ENCODE measurements at places on chromosomes 1 and 21.

GRCh38 chr1:159800177-159800930, 1.8 kb upstream of the FCRL6 start:
- no peak for DNase-seq

DNA sequence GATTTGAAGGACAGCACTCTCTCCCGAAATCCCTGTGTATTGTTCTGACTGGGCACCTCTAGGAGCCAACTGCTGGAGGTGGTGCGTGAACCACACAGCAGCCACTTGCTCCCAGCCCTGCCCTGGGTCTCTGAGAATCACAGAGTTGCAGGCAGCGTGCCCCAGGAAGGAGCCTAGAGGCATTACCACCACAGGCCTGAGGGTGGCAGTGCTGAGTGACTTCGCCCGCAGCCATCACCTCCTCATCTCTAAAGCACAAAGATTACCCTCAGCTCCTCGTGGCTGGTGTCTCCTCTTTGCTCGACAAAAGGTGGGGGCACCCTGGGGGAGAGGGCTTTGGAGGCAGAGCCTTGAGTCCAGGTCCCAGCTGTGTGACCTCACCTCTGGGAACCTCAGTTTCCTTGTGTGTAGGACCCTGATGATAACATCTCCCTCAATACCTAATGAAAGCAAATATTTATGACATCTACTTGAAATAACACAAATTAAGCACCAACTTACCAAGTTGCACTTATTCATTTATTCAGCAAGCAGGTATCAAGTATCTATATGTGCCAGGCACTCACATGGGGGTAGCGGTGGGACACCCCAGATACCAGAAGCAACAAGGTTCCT, 86.3 kb downstream of the VWA5B1 start:
- no peak for DNase-seq

GRCh38 chr1:78052685-78053405, 7.1 kb downstream of the GIPC2 start:
- DNase-seq: no peak

DNA sequence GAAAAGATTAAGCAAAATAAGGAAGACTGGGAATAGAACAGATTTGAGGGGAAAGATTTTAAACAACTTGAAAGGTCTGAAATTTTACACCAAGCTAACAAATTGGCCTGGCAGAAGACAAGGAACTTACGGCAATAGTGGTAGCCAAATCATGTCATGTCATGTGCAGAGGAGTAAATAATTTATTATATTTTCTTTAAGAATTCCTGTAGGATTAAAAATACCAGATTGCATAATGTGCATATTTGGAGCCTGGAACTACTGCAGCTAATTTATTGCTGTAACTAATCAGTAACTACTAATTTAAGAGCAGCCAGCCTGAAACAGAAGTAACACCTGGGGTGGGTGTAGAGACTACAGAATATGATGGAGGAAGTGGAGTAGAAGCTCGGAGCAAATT, 334.3 kb downstream of the TGFB2 start:
- no peak for DNase-seq

DNA sequence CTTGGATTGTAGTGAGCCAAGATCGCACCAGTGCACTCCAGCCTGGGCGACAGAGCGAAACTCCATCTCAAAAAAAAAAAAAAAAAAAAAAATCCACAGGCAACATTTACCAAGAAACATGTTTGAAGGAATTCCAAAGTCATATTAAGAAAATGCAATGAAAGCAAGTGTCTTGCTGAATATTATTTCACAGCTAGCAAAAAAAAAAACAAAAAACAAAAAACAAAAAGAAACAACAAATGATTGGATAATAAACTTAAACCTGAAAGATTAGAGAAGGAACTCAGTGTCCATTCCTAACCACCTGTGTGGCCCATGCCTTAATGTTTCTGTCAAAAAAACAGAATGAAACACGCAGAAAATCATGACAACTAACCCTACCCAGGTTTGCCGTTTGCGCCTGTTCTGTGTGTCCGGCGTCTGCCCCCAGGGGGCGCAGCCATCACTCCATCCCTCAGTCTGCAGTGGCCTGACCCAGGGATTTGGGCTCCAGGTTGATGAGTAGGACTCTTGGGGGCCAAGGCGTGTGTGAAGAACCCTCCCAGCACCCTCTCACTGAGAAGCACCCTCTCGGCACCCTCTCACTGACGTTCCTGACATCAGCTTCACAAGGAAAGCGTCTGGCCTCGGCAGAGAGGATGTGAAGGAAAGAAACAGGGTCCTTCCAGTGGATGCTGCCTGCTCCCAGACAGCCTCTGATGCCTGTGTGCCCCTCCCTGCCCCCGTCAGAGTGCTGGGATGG, 19.2 kb upstream of the PTTG1IP start:
- no peak for DNase-seq

- no peak for DNase-seq
These were observed 24.8 kb downstream of the JAK1 start for GRCh38 chr1:64941461-64942117.

DNA sequence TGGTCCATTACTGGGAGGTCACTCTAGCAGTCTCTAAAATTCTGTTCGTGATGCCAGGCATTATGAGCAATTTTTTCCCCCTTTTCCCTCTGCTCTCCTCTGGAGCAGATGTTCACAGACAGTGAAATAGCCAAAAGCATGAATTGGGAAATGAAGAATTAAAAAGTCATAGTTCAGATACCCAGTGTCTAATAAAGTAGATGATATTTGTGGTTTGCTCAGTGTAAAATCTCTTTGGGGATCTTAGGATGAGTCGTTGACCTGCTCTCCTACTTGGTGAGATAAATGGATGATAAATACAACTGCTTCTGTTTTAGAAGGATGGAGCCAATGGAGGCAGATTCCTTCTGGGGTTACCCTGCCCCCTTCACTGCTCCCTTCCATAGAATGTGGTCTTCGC, 56.3 kb downstream of the KIAA0040 start:
- DNase-seq: no peak

GRCh38 chr1:173176246-173176645, 30.9 kb downstream of the TNFSF4 start:
- DNase-seq: no peak

GRCh38 chr1:107689159-107689558, 275.8 kb downstream of the VAV3 start:
- DNase-seq: no peak

- DNase-seq: no peak
These were observed 218.1 kb upstream of the L1TD1 start for GRCh38 chr1:61976566-61976965.

GRCh38 chr21:36350282-36350910, 30.4 kb downstream of the MORC3 start:
- DNase-seq: no peak

DNA sequence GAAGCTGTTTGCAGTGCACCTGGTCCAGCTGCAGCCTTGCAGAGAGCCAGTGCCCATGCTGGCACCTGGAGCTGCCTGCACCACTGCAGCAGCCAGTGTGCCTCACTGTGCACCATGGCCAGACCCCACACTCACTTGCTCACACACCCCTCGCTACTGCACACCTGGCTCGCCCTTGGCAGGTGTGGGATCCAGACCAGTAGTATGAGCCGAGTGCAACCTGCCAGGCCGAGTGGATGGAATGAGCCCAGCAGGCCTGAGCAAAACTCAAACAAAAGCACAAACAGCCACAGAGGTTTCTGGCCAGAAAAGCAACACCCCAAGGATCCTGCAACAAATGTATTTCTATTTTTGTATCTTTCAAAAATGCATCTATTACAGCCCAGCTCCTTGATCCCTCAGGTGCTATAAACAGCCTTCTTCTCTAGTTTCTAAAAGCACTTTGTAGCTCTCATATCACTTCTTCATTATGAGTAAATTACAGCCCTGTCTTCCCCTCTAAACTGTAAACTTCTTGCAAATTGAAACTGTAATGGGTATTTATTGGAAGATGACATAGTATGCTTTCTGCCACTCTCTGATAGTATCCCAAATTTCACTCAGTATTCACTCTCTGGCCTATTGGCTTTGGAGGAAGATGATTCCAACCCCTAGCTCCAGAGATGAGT, 72.2 kb upstream of the LPGAT1 start:
- DNase-seq: no peak

GRCh38 chr1:217211486-217211885, 419.4 kb downstream of the GPATCH2 start:
- no peak for DNase-seq

- no peak for DNase-seq
These were observed 37.2 kb upstream of the SIM2 start for GRCh38 chr21:36661511-36662309.

GRCh38 chr1:197763307-197763706, 12.0 kb downstream of the DENND1B start:
- no peak for DNase-seq

- DNase-seq: no peak
These were observed 13.3 kb upstream of the CPT2 start for GRCh38 chr1:53183095-53183990.

DNA sequence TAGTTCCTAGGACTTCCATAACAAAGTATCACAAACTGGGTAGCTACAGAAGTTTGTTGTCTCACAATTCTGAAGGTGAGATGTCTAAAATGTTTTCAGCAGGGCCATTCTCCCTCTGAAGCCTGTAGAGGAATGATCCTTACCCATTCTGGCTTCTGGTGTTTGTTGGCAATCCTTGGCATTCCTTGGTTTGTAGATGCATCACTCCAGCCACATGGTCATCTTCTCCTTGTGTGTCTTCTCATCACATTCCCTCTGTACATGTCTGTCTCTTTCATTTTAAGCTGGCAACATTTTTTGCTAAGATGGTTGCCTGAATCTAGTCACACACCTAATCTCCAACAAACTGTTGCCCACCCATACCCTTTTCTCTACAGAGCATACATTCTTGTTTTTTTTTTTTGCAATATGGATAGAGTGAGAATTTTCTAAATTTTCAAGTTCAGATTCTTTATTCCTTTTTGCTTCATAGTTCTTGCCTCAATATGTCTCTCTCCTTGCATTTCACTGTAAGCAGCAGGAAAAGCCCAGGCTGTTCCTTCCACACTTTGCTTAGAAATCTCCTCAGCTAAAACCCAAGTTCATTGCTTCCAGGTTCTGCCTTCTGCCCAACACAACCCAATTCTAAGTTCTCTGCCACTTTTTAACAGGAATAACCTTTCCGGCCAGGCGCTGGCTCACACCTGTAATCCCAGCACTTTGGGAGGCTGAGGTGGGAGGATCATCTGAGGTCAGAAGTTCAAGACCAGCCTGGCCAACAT, 18.3 kb downstream of the ZBED6 start:
- DNase-seq: no peak

Measured in NCI-H1417 treated with DMSO at 0.1 percent for 48 hours (cell line).